ELF-1 (cell line): ENCODE measurements at places on chromosomes 12 and 14.

DNA sequence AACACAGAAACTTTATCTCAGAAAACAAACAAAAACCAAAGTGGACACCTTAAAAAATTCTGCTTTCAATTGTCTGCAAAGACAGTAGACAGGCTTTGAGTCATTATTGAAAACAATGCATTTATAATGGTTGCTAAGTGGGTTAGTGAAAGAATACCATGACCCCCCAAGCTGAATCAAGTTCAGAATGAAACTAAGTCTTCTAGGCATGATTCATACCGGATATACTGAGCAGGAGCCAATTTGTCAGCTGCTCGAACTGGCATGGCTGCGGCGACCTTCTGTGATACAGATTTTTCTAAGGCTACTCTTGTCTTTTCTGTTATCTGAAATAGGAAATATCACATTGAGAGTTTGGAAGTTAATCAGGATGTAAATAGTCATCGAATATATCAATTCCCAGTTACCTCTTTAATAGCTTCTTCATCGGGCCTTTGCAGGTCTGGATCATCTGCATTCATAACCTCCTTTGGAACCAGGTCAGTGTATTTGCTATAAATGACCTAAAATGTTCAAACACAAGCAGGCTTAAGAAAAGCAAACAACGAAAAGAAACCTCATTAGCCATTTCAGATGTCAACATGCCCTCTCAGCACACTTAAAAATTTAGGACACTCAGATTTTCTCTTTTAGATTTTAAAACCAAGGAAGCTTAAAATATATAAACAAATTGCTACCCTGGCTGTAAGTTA, 22.3 kb downstream of the SNW1 start:
- no peak for DNase-seq

DNA sequence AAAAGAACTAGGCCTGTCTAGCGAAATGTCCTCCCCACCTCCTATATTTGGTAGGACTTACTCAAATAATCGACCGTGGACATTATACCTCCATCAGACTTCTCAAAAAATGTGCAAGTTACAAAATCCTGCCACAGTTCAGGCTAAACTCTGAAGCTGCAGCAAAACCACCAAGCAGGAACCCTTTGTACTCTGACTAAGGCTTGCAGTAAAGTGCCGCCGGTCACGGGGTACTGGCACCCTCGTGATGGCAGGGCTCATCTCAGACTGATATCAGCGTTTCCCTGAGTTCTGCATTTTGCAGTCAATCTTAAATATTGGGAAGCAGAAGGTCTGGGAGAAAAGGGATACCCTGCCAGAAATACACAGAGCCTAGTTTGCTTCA, 17.1 kb downstream of the SLC11A2 start:
- no peak for DNase-seq

DNA sequence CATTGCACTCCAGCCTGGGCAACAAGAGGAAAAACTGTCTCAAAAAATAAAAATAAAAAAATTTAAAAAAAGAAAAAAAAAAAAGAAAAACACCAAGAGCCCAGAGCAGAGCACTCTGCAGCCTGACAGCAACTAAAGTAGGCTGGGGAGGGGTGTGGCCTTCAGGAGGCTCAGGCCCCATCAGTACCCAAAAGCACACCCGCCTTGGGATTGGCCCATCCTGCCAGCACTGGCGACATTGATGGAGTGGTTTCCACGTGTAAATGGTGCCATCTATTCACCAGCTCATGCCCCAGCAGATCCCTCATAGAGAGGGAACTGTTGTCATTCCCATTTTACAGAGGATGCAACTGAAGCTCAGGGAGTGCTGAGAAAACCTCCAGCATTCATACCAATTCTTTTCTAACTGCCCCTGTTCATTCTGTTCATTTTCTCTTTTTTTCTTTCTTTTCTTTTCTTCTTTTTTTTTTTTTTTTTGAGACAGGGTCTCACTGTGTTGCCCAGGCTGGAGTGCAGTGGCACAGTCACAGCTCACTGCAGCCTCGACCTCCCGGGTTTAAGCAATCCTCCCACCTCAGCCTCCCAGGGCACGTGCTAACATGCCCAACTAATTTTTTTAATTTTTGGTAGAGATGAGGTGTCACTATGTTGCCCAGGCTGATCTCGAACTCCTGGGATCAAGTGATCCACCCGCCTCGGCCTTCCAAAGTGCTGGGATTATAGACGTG, 89.3 kb downstream of the IRF2BPL start:
- DNase-seq, result no peak

DNA sequence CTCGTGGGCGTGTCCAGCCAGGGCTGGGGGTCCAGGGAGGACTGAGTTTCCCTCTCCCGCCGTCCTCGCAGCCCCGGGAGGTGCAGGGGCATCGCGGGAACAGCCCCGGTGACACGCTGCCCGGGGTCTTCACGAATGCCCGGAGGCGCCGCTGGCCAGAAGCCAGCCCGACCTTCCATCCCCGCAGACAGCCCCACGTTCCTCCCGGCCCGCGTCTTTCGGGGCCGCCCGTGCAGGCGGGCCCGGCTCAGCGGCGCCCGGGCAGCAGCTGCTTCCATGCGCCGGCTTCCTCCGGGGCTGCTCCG, 827 bp upstream of the TEDC1 start:
- DNase-seq, result no peak

DNA sequence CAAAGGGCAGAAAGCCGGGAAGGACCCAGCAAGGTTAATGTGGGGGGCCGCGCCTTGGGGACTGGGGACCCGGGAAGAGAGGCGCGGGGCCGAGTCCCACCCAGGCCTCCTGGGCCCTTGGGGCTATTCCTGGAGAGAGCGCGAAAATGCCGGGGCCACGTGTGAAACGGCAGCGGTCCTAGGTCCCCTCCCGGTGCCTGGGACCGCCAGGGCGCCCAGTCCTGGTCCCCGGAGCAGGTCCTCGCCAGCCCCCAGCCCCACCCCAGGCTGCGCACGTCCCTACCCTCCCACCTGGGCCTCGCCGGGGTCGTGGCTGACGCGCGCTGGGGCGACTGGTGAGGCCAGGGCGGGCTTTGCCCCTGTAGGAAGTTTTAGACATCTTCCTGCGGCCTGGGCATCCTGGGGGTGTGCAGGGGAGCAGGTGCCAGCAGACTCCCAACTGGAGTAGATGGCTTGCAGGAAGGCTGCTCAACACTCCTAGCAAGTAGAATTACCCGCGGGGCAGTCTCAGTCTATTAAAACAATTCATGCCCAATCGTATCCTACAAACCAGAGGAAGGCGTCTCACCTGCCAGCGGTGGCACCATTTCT, 708 bp downstream of the FAR2 start:
- peak; percentile 13 for DNase-seq

DNA sequence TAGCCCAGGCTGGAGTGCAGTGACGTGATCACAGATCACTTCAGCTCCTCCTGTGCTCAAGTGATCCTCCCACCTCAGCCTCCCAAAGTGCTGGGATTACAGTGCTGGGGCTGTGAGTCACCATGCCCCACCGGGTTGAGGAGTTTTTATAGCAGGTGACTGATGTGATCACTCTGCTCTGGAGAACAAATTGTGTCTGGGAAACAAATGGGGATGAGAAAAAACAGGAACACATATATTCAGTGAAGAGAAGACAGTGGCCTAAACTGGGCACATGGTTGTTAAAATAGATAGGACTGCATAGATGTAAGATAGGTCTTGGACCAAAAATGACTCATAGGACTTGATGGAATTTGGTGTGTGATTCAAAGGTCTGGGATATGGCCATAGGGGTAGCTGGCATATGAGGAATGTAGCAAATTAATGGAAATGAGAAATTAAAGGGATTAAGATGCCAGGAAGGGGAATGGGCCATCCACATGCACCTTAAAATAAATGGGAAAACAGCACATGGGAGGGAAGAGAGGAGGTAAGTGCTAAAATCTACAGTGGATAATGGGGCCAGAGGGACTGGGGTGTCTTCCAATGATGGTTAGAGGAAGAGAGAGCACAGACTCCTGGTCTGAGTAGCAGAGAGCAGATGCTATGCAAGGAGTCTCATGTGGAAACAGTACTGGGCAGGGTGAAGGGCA, 11.2 kb downstream of the BCAT1 start:
- DNase-seq, result no peak

DNA sequence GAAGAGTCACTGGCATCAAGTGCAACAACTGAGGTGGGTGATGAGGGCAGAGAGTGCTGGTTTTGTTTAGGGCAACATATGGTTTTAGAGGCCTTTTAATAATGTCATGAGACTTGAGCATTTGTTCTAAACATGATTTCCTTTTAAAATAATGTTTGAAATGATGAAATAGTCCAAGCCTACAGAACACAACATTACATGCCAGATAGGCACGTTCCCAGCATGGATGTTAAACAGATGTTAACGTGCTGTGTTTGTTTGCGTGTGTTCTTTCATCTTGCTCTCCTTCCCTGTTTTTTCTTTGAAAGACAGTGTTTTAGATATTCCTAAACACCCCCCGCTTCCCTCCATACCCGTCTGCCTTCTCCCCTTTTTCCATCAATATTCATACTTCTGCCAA, 82.3 kb downstream of the RGS6 start:
- no peak for DNase-seq
